RWPE1 (cell line): ENCODE measurements at places on chromosomes 5 and 9.

GRCh38 chr9:138048184-138048583, 170.6 kb downstream of the CACNA1B start:
- DNase-seq: no peak

DNA sequence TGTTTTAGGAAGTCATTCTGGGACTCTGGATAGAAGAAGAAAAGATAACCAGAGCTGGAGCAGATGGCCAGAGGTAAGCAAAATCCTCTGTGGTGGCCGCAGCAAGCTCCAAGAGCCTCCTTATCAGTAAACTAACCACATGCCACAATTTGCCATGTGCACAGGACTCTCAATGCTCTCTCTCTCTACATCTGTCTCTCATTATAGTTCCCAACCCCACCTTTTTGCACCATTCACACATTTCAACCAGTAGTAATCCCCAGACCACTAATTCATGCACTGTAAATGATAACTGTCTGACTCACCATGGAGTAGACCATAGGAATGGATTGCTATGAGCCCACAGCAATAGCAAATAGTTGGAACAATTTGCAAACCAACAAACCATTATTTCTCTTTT, 526.1 kb downstream of the TLR4 start:
- DNase-seq: no peak

DNA sequence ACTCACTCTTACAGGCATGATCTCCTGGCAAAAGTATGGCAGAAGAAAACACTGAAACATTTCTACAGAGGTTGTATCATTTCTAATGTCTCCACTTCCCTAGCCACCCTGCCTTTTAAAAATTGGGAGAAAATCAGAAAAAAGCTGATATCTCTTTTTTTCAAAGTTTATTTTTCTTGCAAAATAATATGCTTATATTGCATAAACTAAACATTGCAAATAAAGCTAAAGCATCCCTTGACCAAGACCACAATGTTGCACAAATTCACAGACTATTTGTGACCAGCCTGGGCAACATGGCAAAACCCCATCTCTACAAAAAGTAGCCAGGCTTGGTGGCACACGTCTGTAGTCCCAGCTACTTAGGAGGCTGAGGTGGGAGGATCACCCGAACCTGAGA, 183.3 kb upstream of the ELAVL2 start:
- no peak for DNase-seq

- no peak for DNase-seq
Observed at GRCh38 chr5:110414360-110414759, 312.1 kb downstream of the TMEM232 start.

DNA sequence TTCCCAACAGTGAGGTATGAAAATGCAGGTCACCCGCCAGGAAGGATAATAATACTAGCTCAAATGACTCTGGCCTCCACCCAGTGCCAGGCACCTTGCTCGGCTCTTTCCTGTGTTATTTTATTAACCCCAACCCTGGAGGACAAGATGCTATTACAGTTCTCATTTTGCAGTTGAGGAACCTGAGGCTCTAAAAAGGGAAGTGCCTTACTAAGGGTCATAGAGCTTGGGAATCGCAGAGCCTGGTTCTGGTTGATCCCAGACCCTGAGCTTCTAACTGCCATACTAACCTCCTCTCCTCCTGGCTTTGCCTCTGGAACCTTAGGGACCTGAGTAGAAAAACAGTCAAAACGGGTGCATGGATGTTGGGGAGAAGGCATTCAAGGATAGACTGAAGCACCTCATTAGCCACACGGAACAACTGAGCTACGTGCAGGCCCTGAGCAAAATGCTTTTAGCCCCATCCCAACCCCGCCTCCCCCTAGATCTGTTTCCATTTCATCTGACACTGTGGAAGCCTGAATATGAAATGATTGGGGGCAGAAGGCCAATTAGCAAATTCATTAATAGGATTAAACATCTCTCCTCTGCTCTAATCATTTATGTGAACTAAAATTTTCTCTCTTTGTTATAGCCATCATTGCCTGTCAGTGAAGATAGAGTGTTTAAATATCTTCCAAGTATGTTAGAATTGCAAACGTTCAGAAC, 7.9 kb downstream of the KCNIP1 start:
- DNase-seq: no peak

GRCh38 chr9:9949978-9950377, 662.8 kb downstream of the PTPRD start:
- DNase-seq: no peak

- no peak for DNase-seq
Observed at GRCh38 chr9:92644278-92644677, 25.7 kb downstream of the IPPK start.

- no peak for DNase-seq
Observed at GRCh38 chr5:106876665-106877194, 794.0 kb downstream of the EFNA5 start.

DNA sequence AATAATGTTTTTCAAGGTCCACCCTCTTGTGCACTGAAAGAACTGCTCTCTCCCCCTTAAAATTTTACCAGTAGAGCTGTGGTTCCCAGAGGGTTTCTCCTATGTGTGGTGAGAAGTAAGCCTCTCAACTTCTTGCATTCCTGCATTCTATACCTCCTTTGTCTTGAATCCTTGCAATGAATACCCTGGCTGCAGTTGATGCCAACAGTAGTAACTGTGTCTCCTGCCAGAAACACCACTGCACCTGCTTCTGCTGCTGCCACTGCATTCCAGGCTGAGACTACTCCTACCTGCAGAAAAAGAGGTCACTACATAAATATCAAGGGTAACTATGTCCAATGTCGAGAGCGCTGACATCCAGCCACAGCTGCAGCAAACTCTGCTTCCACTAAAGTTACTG, 203.7 kb downstream of the TMEM167A start:
- DNase-seq: no peak

GRCh38 chr5:15367489-15367888, 132.5 kb upstream of the FBXL7 start:
- DNase-seq: no peak

DNA sequence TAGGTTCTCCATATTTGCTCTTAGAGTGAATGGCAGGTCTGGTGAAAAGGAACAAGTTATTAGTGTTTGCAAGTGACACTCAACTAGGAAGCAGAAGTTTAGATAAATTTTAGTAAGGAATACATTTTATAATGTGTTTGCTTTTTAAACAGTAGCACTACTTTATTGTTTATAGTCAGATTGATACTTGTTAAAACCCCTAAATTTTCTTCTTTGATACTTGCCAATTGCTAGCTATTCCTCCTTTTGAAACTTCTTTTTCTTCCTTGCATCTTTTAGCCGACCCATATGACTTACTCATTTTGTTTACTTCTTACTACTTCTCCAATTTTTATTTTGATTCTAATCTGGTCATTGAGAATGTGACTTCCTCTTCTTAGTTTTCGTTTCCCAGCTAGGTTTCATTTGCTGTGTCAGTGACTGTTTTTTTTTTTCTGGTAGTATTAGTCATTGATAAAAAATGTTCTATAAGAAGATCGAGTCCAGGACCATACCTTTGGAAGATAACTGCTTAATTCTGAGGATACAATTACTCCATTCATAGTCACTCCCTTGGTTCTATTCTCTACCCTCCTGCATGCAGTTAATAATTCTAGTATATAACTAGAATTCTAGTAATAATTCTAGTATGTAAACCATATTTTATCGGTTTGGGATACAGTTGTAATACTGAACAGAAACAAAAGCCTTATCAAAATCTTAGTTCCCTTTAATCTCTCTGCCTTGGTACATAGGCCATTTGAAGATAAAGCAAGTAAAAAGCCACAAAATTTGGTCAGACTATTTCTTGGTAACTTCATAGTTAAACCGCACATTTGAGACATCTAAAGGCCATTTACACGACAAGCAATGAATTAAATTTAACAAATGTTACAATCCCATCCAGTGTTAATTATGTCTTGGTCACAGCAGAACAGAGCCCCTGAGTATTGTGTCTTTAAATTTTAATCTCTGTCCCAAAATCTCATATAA, 2.8 kb upstream of the RICTOR start:
- DNase-seq: peak; percentile 55

GRCh38 chr5:93018461-93018860, 562.6 kb downstream of the NR2F1-AS1 start:
- DNase-seq: no peak

GRCh38 chr9:10144355-10144754, 468.4 kb downstream of the PTPRD start:
- DNase-seq: no peak

DNA sequence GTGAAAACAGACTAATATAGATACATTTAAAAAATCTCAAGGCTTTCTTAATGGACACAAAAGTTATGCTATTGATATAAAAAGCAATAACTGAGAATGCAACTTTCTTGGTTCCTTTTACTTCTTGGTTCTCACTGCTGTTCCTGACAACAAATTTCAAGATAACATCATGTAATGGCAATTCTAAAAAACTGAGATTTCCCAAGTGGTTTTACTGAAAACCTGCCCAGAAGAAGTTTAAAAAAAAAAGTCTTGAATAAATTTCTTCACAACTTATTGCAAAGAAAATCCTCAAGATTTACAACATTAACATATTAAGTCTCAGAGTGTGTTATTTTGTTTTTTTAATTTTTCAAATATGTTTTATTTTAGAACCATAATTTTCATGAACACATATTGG, 302.8 kb upstream of the COX7C start:
- DNase-seq: no peak

DNA sequence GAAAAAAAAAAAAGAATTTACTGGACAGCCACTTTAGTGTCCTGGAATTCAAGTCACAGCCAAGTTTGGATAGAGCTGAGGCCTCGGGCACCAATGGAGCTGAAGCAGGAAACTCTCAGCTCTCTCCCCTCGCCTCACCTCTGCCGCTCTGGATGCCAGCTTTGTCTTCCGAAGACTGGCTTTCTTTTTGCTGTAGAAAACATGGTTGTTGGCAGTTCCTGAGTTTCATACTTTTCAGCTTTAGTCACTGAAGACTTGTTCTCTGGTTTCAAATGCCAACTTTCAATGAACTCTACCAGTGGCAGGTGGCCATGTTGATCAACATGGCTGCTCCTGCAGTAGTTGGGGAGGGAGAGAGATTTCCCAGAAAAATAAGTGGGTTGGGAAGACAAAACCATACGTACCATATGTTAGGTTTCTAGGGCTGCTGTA, 142.2 kb downstream of the SNX18 start:
- no peak for DNase-seq

DNA sequence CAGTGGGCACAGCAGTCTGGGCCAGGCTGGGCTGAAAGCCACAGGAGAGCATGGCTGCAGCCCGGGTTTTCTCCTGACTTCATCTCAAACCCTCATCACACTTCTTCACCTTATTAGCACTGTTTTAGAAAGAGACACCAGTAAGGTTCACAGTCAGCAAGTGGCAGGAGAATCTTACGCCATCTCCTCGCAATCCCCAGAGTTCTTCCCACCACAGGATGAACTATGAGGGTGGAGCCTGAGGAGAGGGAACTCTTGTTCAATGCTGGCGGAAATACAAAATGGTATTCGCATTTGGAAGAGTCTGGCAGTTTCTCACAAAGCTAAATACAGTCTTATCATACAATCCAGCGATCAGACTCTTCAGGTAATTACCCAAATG, 14.7 kb downstream of the BICD2 start:
- no peak for DNase-seq

- no peak for DNase-seq
Observed at GRCh38 chr5:96080557-96080956, 118.9 kb upstream of the ELL2 start.

GRCh38 chr9:90807006-90807405, 5.4 kb downstream of the SYK start:
- DNase-seq: no peak

GRCh38 chr9:99046542-99047071, 58.3 kb upstream of the TGFBR1 start:
- DNase-seq: no peak

GRCh38 chr9:91312717-91313325, 48.9 kb downstream of the AUH start:
- DNase-seq: peak; percentile 92
